ENCODE measurements at places on chromosomes 5 and 9. TPM values are rescaled to one million over a fixed set of nuclear protein-coding genes. Genes with fewer than 3 reads are reported as not detected.

DNA sequence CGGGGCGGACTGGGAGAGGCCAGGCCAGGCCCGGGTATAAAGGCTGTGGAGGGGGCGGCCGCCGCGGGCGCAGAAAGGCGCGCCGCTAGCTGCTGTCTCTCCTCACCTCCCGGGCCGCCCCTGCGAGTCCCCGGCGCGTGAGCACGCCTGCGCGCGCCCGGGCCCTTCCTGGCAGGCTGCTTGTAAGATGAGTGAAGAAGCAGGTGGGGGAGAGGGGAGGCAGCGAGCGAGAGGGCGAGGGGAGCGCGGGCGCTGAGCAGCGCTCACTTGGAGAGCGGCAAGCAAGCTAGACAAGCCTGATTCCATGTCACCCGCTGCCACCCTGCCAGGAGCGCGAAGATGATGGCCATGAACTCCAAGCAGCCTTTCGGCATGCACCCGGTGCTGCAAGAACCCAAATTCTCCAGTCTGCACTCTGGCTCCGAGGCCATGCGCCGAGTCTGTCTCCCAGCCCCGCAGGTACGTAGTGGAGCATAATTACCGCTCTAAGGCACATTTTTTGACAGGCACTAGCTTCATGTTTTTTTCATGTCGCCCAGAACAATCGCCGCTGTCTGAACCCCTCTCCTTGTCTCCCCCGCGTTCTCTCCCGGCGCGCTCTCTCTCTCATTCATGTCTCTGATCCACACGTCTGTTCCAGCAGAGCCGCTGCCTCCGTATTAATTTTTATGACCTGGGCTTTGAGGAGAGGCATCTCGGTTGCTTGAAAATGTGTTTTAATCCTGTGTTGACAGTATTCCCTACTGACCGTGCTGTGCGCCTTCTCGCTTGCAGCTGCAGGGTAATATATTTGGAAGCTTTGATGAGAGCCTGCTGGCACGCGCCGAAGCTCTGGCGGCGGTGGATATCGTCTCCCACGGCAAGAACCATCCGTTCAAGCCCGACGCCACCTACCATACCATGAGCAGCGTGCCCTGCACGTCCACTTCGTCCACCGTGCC, at the start of gene POU4F3:
Gene POU4F3 (plus strand): TSS at position 66 of the 941 bp plus-strand sequence. CDS start 274 bp downstream, at position 340.
- no peak for DNase-seq

GRCh38 chr5:167250996-167251395, 1040.4 kb upstream of the WWC1 start:
- no peak for DNase-seq

DNA sequence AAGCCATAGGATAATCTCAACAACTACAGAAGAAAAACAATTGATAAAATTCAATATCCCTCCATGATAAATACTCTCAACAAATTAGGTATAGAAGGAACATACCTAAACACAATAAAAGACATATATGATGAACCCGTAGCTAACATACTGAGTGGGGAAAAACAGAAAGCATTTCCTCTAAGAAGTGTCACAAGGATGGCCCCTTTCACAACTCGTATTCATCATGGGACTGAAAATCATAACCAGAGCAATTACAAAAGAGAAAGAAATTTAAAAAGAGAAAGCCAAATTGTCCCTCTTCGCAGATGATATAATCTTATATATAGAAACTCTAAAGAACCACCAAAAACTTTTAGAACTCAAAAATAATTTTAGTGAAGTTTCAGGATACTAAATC, 146.3 kb upstream of the RGMB start:
- DNase-seq: no peak

DNA sequence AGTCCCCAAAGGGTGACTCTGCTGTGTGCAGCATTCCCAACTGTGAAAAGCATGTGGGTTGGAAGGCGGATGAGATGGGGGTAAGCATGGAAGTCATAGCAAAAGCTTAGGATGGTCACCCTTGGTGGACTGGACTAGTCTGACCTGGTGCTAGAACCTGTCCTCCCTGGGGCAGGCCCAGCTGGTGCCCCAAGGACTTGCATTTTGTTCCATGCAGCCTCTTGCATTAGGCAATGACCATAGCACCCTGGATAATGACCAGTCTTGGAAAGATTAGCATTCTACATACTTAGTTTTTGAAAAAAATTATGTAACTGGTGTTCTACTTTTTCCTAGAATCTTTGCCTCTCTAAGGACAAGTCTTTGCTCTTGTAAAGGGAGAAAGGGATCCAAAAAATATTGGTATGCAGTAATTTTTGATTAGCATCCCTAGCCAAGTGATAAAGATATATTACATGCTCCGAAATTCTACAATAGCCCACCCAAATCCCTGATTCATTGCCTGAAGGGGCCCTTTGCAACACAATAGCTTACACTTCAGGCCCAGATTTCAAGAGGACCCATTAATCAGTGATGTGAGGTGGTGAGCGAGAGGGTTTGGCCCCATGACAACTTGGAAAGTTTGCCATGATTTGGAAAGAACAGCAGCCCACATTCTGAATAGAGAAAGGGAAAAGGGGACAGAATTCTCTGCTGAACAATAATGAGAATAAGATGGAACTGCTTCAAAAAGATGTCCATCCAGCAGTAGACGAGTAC, 93.3 kb upstream of the CD180 start:
- no peak for DNase-seq

GRCh38 chr5:34657274-34657921, 1.3 kb downstream of the RAI14 start:
- DNase-seq: no peak

GRCh38 chr5:112142769-112143270, 276.3 kb downstream of the EPB41L4A start:
- DNase-seq: no peak

The FLT4 gene
- total RNA-seq: 0.45 TPM

The CTXN3 gene
- total RNA-seq: not detected

The EDIL3 gene
- not detected for total RNA-seq

The TNFSF8 gene
- 34.6 TPM for total RNA-seq
